ENCODE measurements at places on chromosomes 13 and 19.

GRCh38 chr19:55112246-55112776, 5.1 kb downstream of the PPP1R12C start:
- no peak for DNase-seq

DNA sequence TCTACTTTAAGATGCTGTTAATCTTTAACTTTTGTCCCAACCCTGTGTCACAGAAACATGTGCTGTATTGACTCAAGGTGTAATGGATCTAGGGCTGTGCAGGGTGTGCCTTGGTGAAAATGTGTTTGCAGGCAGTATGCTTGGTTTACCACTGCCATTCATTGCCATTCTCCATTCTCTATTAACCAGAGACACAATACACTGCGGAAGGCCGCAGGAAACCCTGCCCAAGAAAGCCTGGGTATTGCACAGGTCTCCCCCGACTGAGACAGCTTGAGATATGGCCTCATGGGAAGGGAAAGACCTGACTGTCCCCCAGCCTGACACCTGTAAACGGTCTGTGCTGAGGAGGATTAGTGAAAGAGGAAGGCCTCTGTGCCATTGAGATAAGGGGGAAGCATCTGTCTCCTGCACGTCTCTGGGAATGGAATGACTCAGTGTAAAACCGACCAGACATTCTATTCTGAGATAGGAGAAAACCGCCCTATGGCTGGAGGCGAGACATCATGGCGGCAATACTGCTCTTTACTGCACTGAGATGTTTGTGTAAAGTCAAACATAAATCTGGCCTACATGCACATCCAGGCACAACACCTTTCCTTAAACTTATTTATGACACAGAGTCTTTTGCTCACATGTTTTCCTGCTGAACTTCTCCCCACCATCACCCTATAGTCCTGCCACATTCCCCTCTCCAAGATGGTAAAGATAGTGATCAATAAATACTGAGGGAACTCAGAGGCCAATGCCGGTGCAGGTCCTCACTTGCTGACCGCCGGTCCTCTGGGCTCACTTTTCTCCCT, 13.1 kb upstream of the ZNF888 start:
- no peak for DNase-seq

GRCh38 chr19:16527971-16528521, 14.2 kb downstream of the CHERP start:
- no peak for DNase-seq

DNA sequence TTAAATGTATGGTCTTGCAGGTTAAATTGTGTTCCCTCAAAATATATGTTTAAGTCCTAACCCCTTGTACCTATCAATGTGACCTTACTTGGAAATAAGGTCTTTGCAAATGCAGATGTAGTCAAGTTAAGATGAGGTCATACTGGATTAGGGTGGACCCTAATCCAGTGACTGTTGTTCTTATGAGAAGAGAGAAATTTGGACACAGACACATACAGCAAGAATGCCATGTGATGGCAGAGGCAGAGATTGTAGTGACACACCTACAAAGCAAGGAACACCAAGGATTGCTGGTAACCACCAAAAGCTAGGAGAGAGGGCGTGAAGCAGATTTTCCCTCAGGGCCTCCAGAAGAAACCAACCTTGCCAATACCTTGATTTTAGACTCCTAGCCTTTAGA, 50.2 kb downstream of the LACC1 start:
- DNase-seq, result no peak

- DNase-seq, result peak; percentile 25
These were observed 146.5 kb downstream of the PCCA start for GRCh38 chr13:100235311-100235901.

DNA sequence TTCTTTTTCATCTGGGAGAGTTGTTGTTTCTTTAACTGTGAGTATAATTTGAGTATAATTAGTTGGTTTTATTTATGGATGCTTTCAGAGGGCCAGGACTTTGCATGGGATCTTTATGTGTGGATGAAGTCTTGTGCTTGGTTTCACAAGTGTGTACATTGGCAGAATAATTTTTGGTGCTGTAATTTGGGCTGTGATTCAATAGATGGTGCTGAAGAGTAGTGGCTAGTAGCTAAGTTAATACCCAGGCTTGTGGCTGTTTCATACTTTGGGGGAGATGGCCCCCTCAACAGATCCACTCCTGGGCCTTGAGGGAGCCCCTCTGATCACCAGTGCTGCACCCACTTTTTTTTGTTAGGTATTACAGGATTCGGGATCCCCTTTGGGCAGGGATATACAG, 1142.4 kb downstream of the SLITRK1 start:
- DNase-seq, result no peak

DNA sequence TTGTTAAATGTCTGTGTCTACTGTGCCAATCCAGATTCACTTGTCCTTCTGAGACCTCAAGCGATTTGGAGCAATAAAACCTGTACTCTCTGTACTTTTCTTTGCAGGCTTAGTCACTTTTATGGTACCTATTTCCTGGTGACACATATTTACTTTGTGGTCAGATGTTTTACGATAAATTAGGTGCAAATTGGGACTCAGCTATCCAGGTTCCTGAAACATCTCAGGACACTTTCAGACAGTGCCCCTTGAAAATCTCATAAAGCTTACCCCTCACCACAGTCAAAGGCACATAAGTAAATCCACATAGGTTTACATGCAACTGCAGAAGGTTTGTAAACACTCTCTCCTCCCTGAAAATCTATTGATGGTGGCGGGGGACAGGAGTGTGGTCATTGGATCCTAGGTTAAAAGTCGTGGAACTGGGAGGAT, 438.8 kb downstream of the EFNB2 start:
- no peak for DNase-seq

- no peak for DNase-seq
These were observed 4.3 kb downstream of the OR7A5 start for GRCh38 chr19:14830702-14831101.

- DNase-seq, result no peak
These were observed 1339.1 kb downstream of the OLFM4 start for GRCh38 chr13:54367639-54368271.

GRCh38 chr13:27476943-27477703, 26.8 kb upstream of the MTIF3 start:
- DNase-seq, result no peak

GRCh38 chr13:49046519-49046918, 70.8 kb downstream of the FNDC3A start:
- no peak for DNase-seq

DNA sequence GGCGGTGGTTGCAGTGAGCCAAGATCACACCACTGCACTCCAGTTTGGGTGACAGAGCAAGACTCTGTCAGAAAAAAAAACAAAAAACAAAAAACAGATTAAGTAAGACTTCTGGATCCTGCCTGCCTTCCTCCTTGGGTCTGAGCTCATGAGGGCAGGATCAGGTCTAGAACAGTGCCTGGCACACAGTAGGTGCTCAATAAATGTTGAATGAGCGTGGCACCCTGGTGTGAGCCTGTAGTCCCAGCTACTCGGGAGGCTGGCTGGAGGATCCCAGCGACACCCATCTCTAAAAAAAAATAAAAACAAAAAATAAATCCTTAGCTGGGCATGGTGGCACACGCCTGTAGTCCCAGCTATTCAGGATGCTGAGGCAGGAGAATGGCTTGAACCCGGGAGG, 2.8 kb upstream of the CDC37 start:
- no peak for DNase-seq

DNA sequence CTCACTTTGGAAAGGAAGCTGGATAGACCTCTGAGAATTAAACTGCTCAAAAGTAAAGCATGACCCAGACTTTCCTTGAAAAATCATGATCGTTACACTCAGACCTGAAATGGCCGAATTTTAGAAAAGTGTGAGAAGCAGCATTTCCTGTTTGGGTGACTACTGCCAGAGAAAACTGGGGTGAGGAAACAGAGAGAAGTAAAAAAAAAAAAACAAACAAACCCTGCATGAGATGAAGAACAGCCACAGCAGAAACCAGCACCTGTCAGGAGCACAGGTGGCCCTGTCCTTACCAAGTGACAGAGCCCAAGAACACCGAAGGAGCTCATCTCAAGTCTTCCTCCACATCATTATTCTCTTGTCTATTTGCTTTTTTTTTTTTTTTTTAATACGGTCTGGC, 12.0 kb upstream of the ADPRHL1 start:
- DNase-seq, result no peak

DNA sequence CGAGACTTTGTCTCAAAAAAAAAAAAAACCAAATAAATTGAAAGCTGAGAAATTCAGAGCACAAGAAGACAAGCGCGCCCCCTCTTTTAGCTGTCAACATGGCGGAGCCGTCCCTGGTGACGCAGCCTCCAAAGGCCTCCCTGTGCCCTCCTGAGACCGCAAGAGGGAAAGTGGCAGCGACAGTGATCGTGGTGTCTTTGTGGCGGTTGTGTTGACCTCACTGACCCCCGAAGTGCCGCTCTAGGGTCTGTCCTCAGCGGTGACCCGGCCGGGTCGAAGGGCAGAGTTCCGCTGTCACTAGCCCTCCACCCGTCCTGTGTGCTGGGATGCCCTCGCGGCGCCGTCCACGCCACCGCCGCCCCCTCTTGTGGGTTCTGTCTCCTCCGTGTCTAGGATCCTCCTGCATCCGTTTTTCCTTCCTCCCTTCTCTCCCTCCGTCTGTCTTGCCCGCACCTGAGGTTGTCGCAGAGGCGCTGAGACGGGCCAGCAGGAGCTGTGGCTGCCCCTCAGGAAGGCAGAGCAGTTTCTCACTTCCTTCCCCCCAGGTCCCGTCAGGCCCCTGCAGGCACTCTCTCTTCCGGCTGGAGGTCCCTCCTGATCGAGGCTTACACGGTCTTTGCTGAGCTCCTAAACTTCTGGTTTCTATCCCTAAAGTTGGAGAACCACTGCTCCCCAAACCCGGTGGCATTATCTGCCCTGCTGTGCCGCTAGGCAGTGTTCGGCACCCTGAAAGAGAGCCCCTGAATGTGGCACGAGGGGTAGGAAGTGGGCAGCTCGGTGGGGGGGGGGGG, 7.2 kb downstream of the UHRF1 start:
- DNase-seq, result no peak

DNA sequence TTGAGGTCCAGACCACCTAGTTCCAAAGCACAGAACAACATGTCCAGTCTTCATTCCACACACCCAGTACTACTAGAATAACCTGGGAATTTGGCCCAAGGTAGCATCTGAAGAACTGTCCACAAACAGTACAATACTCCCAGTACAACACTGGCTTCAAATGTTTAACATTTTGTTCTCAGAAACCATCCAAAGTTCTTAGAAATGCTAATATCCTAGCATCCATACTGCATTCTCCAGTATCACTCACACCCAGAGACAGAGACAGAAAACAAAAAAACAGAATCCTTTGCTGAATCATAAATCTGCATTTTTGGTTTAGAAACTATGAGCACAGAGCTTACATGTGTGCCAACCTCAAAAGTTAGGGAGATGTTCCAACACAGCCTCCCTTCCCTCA, 490.8 kb downstream of the FOXO1 start:
- no peak for DNase-seq

- DNase-seq, result no peak
These were observed 13.2 kb upstream of the URI1 start for GRCh38 chr19:29928831-29929230.

- DNase-seq, result no peak
These were observed 687.1 kb upstream of the SLITRK1 start for GRCh38 chr13:84569366-84569765.

DNA sequence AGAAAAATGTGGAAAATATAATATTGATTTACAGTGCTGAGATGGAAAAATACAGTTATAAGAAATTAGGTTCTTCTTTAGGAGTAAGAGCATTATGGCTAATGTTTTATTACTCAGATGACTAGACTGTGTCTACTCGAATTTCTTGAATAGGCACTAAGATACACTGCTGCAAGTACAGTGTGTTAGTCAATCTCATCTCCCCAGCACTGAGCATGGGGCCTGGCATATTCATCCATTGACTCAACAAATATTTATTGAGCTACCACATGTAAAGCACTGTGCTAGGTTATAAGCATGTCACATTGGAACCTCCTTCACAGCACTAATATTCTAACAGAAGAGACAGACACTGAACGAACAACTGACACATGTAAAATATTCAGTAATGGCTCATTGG, 242.5 kb upstream of the GPC6 start:
- DNase-seq, result no peak

GRCh38 chr19:1863638-1864479, 480 bp upstream of the KLF16 start:
- DNase-seq, result peak; percentile 35

GRCh38 chr13:112781287-112781686, 91.4 kb downstream of the ATP11A start:
- DNase-seq, result no peak

DNA sequence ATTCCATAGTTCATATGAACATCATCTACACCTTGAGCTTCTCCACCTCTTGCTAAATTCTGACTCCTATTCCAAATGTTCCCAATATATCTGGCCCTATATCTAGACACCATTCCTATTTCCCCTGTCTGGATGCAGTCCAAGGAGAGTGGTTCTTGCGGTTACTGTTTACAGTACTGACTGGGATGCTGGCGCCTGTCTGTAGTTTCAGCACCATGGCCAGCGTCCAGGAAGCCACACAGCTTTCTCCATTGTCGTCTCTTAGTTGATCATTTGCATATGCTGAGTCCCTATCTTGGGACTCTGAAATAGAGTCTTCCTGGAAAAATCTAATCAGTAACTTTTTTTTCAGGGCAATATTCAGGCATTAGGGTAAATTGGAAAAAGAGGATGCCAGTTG, 14.9 kb downstream of the LAIR2 start:
- no peak for DNase-seq

DNA sequence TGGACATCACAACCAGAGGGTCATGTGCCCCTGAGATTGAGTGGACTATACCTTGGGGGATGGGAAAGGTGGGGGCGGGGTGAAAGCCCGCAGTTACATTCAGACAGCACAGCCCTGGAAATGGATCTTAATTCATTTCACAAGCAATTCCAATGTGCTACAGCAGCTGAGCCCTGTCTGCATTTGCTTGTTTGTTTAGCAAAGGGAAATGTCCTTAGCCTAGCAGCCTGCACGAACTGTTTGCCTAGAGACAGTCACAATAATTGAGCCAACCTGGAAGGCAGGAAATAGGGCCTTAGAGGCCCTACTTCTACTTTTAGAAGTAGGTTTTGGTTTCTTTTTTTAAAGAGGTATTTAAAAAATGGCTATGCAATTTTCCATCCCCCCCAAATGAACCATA, 177.3 kb upstream of the KL start:
- no peak for DNase-seq

- DNase-seq, result no peak
These were observed 10.6 kb downstream of the EVI5L start for GRCh38 chr19:7840629-7841028.

DNA sequence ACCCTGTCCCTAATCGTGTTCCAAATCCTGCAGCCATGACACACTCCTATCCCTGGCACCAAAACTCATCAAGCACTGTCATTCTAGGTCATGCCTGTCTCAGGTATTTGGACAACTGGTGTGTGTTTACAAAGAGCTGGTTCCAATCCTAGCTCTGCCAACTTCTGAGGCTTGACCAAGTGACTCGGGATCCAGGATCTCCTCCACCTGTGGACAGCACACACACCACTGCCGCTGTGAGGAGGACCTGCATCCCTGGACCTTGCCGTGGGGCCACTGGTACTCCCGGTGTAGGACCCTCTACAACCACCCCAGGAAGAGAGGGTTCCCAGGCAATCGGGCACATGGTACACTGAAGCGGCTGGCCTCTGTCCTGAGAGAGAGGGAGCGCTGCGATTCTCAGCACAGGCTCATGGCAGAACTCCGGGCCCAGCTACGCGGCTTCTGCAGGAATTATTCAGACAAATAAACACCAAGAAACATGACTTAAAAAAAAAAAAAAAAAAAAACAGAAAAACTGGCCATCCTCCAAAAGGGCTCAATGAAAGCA, 20.4 kb downstream of the MLLT1 start:
- DNase-seq, result no peak
